ENCODE measurements at places on chromosomes 16 and 17.

DNA sequence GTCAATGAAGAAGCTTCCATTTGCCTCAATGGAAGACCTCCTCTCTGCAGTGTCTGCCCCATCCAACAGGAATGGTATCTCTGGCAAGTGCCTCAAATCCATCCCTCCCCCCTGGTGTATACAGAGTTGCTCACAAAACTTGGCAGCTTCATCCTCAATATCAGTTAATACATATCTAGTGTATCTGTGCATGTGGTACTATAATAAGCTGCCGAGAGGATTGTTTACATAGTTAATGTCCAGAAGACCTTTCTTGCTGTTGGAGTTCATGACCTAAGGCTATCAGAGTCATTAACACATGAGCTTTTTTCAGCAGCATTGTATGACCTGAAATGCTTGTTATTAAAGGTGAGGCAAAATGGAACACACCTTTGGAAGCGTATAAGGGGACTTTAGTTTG lies 14.0 kb upstream of the RASL10B start:
- peaks cover 24% of the 10 kb centered on the region for H3K4me1 ChIP-seq
- H3K27ac ChIP-seq: no peak overlapping the region
- H3K36me3 ChIP-seq: peaks cover 41% of the 10 kb centered on the region
- no peaks in the 10 kb centered on the region for H3K27me3 ChIP-seq

DNA sequence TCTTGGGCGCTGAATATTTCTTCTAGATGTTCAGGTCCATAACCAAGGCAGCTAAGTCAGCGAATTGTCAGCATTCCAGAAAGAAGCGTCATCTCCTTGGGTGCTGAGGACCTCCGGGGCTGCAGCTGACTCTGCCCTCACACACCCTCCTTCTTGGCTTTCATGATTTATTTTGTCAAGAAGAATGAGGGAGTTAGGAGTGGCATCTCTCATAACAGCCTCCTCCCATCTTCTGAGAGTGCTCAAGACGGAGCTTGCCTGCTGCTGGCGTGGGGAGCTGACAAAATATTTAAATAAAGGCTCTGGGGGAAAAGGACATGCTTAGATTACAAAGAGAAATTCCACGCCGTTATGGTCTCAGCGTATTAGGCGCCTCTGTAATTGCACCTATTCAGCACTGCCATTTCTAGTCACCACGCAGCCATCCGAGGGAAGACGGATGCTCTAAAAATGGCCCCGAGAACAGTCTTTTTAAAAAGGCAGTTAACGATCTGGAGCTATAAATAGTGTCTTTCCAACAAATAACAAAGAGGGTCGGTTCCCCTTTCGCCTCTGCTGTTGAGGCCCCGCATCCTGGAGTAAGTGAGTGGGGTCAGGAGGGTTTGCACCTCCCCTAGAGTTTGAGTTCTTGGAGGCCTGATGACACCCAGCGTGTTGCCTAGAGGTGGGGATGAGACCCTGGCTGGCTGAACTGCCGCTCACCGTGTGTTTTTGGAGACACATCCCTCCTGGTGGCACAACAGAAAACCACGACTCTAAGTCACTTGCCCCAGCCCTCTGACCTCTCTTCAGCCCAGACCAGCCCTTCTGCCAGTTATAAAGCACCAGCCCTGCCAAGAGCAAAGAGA lies 187.0 kb downstream of the CCDC182 start:
- H3K36me3 ChIP-seq: peaks cover 12% of the 10 kb centered on the region
- H3K4me1 ChIP-seq: peaks cover 97% of the 10 kb centered on the region
- peak overlapping the region; percentile 36 for H3K4me3 ChIP-seq
- peak overlapping the region; percentile 98 for H3K27ac ChIP-seq

GRCh38 chr17:52227926-52228325 lies 69.4 kb upstream of the CA10 start:
- H3K4me3 ChIP-seq: no peak overlapping the region
- DNase-seq: no peak
- no peaks in the 10 kb centered on the region for H3K36me3 ChIP-seq
- no peaks in the 10 kb centered on the region for H3K4me1 ChIP-seq
- peaks cover 3% of the 10 kb centered on the region for H3K27me3 ChIP-seq

- no peak for DNase-seq
- H3K27ac ChIP-seq: no peak overlapping the region
- no peaks in the 10 kb centered on the region for H3K36me3 ChIP-seq
Observed at GRCh38 chr17:34728771-34729310, 149.5 kb downstream of the TMEM132E start.

- H3K36me3 ChIP-seq: peaks cover 4% of the 10 kb centered on the region
- peaks cover 15% of the 10 kb centered on the region for H3K27me3 ChIP-seq
- H3K27ac ChIP-seq: no peak overlapping the region
- no peak for DNase-seq
Observed at GRCh38 chr16:87231911-87232310, 85.3 kb downstream of the C16orf95 start.

DNA sequence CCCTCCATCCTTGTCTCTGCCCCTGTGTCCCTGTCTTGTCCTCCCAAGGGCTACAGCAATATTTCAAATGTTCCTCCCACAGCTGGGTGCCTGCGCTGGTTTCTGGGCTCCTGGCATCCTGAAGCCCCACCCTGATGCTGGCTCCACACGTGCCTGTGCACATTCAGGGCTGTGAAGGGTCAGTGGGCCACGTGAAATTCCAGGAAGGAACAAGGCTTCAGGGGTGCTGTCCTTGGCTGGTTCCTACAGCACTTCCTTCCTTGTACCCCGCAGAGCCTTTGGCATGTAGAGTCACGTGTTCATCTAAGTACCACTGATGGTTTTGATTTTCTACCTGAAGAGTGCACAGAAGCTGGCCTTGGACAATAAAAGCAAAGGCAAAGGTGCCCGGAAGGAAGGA lies 57.7 kb upstream of the NLK start:
- no peak overlapping the region for H3K27ac ChIP-seq
- H3K27me3 ChIP-seq: peaks cover 18% of the 10 kb centered on the region
- no peaks in the 10 kb centered on the region for H3K36me3 ChIP-seq
- H3K4me3 ChIP-seq: no peak overlapping the region
- DNase-seq: no peak
- peaks cover 12% of the 10 kb centered on the region for H3K4me1 ChIP-seq

GRCh38 chr17:17201907-17202306 lies 4.2 kb downstream of the PLD6 start:
- no peak for DNase-seq
- no peak overlapping the region for H3K27ac ChIP-seq
- H3K4me3 ChIP-seq: no peak overlapping the region
- H3K27me3 ChIP-seq: peaks cover 9% of the 10 kb centered on the region

DNA sequence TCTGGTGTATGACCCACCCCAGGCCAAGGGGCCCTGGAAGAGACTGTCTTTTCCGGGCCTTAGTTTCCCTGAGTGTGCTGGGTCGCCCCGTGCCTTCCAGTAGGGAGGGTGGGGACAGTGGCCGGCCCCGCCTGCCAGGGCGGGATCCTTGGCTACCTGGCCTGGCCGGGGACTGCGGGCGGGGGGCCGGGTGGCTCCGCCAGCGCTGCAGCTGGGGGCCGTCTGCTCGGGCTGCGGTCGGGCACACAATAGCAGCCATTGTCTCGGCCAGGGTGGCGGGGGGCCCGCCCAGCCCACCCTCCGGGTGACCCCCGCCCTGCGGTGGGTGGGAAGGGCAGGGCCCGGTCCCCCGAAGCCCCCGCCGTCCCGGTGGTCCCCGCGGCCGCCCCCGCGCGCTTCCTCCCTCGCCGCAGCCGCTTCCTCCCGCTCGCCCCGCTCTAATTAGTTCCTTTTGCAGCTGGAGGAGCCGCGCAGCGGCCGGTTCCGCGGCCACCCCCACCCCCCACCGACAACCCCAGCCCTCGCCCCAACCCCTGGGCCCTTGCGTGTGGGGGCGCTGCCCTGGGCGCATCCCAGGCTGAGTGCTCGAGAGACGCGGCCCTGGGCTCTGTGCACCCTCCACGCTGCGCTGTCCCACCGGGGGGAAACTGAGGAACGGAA lies 11.6 kb downstream of the GLIS2 start:
- DNase-seq: no peak
- H3K4me1 ChIP-seq: peaks cover 43% of the 10 kb centered on the region
- H3K36me3 ChIP-seq: peaks cover 5% of the 10 kb centered on the region
- H3K27me3 ChIP-seq: no peaks in the 10 kb centered on the region
- H3K27ac ChIP-seq: no peak overlapping the region

DNA sequence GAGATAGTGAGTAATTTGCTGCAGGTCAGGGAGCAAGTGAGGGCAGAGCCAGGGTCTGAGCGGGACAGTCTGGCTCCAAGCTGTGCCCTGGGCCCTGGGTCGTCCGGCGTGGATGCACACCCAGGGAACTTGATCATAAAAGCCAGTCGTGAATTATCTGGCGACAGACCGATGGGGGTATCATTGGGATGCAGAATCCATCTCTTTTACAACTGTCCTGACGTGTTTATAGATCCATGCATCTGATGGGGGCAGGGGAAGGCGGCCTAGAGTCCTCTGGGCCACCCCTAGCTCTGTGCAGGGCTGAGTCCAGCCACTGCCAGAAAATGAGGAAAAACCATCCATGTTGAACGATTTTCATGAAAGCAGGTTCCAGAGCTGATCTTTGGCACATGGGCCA lies 332.8 kb downstream of the C16orf95 start:
- H3K27me3 ChIP-seq: peaks cover 40% of the 10 kb centered on the region
- H3K4me1 ChIP-seq: peaks cover 73% of the 10 kb centered on the region
- no peak overlapping the region for H3K27ac ChIP-seq
- peak overlapping the region; percentile 12 for H3K4me3 ChIP-seq
- peak; percentile 54 for DNase-seq
- H3K36me3 ChIP-seq: no peaks in the 10 kb centered on the region

GRCh38 chr16:50244140-50244503 lies 22.2 kb upstream of the ADCY7 start:
- H3K4me1 ChIP-seq: peaks cover 26% of the 10 kb centered on the region
- no peak for DNase-seq
- peaks cover 34% of the 10 kb centered on the region for H3K27me3 ChIP-seq
- H3K36me3 ChIP-seq: no peaks in the 10 kb centered on the region
- no peak overlapping the region for H3K27ac ChIP-seq

DNA sequence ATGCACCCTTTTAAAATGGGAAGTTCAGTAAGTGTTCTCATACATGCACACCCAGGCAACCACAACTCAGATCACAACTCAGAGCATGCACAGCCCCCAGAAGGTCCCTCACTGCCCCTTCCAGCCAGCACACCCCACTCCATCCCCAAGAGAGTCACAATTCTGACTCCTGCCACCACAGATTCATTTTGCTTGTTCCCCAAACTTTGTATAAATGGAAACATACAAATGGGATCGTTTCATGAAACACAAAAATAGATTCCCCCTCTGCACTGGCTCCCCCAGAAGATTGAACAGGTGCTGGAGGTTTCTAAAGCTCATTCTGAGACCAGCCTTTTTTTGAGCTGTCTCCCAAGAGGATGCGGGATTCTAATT lies 3.3 kb upstream of the TNFRSF13B start:
- peaks cover 12% of the 10 kb centered on the region for H3K27me3 ChIP-seq
- H3K27ac ChIP-seq: no peak overlapping the region
- no peaks in the 10 kb centered on the region for H3K36me3 ChIP-seq
- DNase-seq: no peak

GRCh38 chr16:2004795-2005517 lies 4.7 kb downstream of the ZNF598 start:
- peaks cover 46% of the 10 kb centered on the region for H3K4me1 ChIP-seq
- peaks cover 10% of the 10 kb centered on the region for H3K36me3 ChIP-seq
- no peak overlapping the region for H3K27ac ChIP-seq
- no peak for DNase-seq
- H3K27me3 ChIP-seq: no peaks in the 10 kb centered on the region

- peak; percentile 39 for DNase-seq
- peak overlapping the region; percentile 72 for H3K4me3 ChIP-seq
- no peaks in the 10 kb centered on the region for H3K36me3 ChIP-seq
Observed at GRCh38 chr17:74922172-74922571, 883 bp downstream of the USH1G start.

- no peak overlapping the region for H3K4me3 ChIP-seq
- peaks cover 34% of the 10 kb centered on the region for H3K4me1 ChIP-seq
- no peak overlapping the region for H3K27ac ChIP-seq
- peaks cover 17% of the 10 kb centered on the region for H3K36me3 ChIP-seq
- no peak for DNase-seq
Observed at GRCh38 chr17:47225436-47225858, 16.3 kb downstream of the MYL4 start.

- H3K27ac ChIP-seq: no peak overlapping the region
- no peak overlapping the region for H3K4me3 ChIP-seq
- peaks cover 9% of the 10 kb centered on the region for H3K36me3 ChIP-seq
- no peak for DNase-seq
- H3K27me3 ChIP-seq: peaks cover 12% of the 10 kb centered on the region
Observed at GRCh38 chr17:17892731-17893130, 55.9 kb upstream of the SREBF1 start.

GRCh38 chr16:57257455-57258070 lies 12.5 kb downstream of the ARL2BP start:
- H3K4me3 ChIP-seq: no peak overlapping the region
- H3K27me3 ChIP-seq: no peaks in the 10 kb centered on the region
- peaks cover 13% of the 10 kb centered on the region for H3K4me1 ChIP-seq
- no peak overlapping the region for H3K27ac ChIP-seq

- H3K27ac ChIP-seq: no peak overlapping the region
- peaks cover 28% of the 10 kb centered on the region for H3K4me1 ChIP-seq
- no peaks in the 10 kb centered on the region for H3K36me3 ChIP-seq
- DNase-seq: no peak
- no peak overlapping the region for H3K4me3 ChIP-seq
Observed at GRCh38 chr17:67449065-67449464, 72.0 kb downstream of the PITPNC1 start.

DNA sequence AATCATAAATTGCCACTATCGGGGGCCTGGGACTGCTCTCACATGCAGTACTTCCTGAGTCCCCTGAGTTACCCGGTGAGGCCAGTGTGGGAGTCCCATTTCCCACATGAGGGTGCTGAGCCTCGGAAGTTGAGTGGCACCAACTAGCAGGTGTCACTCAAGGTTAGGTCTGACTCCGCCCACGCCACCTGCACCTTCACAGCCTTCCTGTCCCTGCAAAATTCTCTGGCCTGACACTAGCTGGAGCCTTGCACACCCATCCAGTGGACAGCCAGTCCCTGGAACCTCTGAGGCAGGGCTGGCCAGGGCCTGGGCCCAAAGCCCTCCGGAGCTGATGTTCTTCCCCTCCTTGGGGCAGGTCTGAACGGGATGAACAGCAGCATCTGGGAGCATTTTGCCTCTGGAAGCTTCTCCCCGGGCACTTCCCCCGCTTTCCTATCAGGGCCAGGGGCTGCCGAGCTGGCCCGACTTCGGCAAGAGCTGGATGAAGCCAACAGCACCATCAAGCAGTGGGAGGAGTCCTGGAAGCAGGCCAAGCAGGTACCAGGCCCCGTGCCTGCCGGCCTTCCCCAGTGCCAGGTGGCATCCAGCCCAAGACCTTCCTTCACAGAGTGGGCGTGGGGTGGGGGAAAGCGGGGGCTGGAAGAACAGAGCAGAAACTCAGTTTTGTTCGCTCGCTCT lies 21.9 kb downstream of the UNC13D start:
- no peak overlapping the region for H3K27ac ChIP-seq
- no peak overlapping the region for H3K4me3 ChIP-seq
- no peaks in the 10 kb centered on the region for H3K27me3 ChIP-seq
- DNase-seq: no peak
- H3K4me1 ChIP-seq: peaks cover 5% of the 10 kb centered on the region
- peaks cover 23% of the 10 kb centered on the region for H3K36me3 ChIP-seq

DNA sequence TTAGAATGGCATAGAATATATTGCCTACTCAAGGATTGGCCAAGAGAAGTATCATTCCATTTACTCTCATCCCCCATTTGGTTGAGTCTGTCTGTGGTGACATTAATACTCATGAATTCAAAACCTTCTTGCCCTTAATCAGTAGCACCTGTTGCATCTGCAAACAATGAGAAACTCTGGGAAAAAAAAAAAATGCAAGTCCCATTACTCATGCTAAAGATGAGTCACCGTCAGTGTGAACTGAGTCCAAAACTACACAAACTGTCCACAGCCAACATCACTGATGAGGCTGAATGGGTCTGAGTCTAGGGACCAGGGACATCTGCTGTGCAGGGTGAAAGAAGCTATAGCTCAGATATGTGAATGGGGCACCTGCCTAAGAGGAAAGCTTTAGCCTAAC lies 96.9 kb upstream of the ADAMTS18 start:
- no peak for DNase-seq
- peaks cover 1% of the 10 kb centered on the region for H3K36me3 ChIP-seq
- H3K4me1 ChIP-seq: peaks cover 6% of the 10 kb centered on the region
- no peak overlapping the region for H3K27ac ChIP-seq

Measured in nephron progenitor cell (in vitro differentiated cells).